ENCODE measurements at places on chromosomes 6 and 20.

GRCh38 chr6:1482381-1483166, 93.2 kb downstream of the FOXF2 start:
- no peak for DNase-seq

- DNase-seq = no peak
These were observed 227.1 kb downstream of the RFPL4B start for GRCh38 chr6:112574190-112574589.

DNA sequence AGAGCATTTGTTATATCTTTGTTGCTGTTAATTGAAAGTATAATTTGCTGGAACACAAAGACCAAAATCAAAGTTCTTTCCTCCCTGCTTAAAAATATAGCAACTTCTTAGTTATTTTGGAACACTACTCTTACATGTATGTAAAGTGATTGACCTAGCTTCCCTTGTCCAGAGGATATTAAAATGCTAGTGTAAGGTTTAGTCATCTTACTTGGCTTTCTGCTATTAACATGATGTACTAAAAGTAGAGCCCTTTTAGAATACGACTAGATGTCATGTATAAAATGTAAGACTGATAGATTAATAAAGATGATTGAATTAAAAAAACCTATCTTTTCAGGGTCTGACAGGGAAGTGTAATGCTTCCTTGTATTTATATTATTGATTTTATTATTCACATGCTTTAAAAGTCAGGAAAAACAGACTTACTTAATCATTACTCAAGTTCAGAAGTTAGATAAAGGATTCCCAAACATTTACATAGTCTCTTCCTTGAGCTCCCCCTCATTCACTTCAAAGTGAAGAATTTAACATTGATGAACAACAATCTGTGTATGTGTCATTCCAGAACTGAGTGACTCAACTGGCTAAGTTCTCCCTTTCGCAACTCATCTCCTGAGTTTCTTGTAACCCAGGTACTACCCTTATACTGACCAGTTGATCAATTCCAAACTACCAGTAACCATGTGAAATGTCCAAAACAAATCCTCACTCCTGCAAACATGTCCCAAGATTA, 50.9 kb downstream of the BTBD9 start:
- no peak for DNase-seq

- no peak for DNase-seq
These were observed 47.9 kb downstream of the STK35 start for GRCh38 chr20:2149507-2149906.

GRCh38 chr20:1371202-1371782, 21.6 kb downstream of the FKBP1A start:
- no peak for DNase-seq

DNA sequence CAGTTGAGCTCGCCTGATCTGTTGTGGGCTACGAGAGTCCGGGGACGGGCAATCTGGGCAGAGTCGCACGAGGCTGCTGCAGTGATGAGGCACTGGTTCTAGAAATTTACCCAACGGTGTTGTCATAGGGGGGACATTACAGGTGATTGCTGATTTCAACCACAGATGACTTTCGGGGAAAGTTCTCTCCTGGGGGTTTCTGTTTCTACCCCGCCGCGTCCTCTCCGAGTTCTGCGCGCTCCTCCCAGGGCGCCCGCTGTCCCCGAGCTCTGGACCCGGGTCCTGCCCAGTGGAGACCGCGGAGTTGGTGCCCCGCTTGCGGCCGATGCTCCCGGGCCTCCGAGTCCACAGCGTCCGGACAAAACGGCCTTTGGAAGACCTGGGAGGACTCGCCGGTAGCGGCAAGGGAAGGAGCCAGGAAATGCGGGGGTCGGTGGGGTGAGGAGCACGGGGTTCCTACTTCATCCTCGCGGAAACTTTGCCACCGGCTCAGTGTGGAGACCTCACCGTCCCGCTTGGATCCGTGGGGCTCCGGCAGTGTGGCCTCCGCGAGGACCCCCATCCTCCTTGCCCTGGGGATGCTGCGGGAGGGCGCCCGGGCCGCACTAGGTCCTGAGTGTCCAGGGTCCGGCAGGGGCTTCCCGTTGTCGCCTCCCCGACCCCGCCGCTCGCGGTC, 12.3 kb upstream of the RAET1L start:
- DNase-seq = no peak

DNA sequence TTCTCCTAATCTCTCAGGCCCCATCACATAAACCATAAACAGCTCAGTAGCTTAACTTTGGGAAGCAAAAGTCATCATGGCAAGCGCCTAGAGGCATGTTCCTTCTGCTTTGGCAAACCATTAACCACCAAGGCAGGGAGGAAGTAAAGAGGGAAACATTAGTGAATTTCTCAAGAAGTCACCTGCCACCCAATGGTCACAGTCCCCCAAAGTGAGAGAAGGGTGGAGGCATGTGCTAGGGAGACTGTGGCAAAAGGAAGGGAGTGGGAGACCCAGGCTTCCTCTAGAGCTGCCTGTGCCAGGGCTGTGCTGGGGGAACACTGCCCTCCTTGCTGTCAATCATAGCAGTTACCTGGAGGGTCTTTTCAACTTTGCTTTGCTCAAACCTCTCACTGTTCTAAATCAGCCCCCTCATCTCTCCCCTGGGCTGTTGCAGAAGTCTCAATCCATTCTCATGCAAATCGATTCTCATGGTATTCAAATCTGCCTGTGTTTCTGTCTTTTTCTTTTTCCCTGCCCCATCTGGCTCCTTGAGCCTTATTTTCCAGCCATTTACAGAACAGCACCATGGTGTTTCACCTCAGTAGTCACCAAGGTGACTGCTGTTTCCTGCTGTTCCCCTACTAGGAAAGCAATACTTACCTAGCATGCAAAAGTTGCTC, 1.8 kb upstream of the RNF24 start:
- no peak for DNase-seq

DNA sequence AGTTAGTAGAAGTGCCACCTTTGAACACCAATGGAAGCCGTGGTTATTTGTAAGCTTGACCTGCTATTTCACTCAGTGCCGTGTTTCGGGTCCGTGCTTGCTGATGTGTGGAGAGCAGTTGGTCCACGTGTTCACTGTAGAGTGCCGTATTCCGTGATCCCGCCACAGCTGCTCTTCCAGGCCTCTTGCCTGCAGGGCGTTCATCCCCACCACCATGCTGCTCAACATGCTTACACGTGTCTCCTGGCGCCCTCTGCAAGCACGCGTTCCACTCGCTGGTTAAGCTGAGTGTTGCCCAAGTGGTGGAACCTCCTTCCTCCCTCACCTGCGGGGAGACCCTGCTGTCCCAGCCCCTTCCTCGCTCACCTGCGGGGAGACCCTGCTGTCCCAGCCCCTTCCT, 28.0 kb upstream of the DACT2 start:
- DNase-seq = no peak
